ENCODE measurements at places on chromosomes 13 and 19. TPM values are rescaled to one million over a fixed set of nuclear protein-coding genes. Genes with fewer than 3 reads are reported as not detected.

DNA sequence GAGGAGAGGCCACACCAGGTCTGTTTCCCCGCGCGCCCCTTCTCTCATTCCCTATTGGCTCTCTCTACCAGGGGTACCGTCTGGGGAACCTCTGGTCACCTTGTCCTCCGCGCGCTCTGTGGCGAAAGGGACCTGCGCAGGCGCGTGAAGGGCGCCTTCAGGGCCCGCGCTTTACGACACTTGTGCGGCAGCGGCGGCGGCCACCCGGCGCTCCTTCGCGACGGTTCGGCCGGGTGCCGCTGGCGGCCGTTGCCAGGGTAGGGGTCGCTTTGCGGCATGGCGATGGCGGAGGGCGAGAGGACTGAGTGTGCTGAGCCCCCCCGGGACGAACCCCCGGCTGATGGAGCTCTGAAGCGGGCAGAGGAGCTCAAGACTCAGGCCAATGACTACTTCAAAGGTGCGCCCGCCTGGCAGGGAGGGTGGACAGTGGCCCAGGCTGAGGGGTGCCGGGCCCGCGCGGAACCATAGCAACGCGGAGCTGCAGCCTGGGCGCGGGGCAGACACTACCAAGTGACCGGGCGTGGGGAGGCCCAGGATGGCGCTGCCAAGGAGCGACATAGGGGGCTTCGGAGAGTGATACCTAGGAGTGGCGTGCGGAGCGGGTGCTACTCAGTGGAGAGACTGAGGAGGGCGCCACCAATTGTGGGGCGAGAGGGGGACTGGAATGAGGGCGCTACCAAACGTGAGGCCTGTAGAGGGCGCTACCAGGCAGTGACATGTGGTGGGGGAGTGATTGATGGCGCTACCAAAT, at the start of gene PPP5C:
Gene PPP5C, plus strand, starts transcription at position 267 of the 751 bp plus-strand sequence. Its CDS starts 10 bp downstream, at position 277.
- peak; percentile 99 for DNase-seq

DNA sequence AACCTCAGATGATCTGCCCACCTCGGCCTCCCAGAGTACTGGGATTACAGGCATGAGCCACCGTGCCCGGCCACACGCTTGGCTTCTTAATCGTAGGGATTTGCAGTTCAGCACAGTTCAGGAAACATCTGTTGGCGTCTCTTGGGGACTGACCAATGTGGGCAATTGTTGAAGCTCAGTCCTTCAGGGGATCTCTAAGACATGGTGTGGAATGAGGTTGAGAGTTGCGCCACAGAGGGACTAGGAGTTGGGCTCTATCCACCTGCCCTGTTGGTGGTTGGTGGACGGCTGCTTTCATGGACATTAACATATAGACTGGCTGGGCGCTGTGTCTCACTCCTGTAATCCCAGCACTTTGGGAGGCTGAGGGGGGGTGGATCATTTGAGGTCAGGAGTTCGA, 37.3 kb upstream of the SIN3B start:
- DNase-seq, result no peak

GRCh38 chr13:39451301-39451700, 151.7 kb downstream of the LHFPL6 start:
- DNase-seq, result no peak

DNA sequence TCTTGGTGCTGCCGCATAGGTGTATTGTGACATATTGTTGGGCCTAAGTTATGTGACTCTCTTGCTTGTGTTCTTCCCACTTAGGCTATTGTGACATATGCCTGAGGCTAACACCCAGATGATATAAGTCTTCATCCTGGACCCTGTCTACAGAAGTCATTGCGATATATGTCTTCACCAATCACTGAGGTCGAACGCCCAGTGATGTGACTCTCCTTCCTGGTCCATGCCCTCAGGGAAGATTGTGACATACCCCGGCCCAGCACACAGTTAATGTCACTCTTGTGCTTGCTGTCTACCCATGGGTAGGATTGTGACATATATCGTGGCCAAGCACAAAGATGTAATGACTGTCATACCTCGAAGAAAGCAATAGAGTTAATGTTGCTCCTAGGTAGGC, 16.9 kb upstream of the ZNF730 start:
- DNase-seq, result no peak

Gene FAM174C
- total RNA-seq, result 78.0 TPM

Gene PROZ
- total RNA-seq, result not detected

Gene SLITRK5
- 0.55 TPM for total RNA-seq

Gene NCR1
- 12.6 TPM for total RNA-seq

Gene PRTN3
- total RNA-seq, result 0.66 TPM

Data from H7 (cell line).